ENCODE measurements at places on chromosomes 16 and 17.

GRCh38 chr17:68351395-68351794 lies 60.1 kb downstream of the ARSG start:
- no peak for DNase-seq

- DNase-seq: no peak
These were observed 352.9 kb downstream of the SNX29 start for GRCh38 chr16:12329246-12329995.

- DNase-seq: no peak
These were observed 2.5 kb downstream of the MAF start for GRCh38 chr16:79598063-79598347.

DNA sequence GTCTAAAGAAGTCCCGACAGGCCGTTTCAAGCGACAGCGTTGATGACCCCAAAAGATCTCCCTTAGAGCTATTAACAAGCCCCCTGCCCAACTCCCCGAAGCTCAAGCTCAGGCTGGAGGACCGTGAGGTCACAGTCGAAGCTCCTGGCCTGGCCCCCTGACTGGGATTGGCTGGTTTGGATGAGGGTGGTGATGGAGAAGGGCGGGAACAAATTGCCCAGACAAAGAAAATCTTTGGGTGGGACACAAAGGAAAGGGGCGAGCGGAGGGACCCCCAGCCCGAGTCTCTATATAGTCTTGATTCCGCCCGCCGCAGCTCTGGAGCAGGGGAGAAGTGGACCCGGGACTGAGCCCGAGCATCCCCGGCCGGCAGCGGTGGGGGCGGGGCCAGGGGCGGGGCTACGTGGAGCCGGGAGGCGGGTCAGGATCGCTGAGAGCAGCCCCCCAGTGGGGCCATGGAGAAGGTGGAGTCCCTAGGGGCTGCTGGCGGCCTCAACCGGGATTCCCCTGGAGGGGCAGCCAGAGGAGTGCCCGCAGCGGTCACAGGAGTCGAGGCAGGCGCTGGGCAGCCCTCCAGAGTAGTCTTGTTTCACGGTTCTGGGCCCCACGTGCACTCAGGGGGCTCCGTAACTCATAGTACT lies 982 bp upstream of the NEURL4 start:
- DNase-seq: peak; percentile 91

DNA sequence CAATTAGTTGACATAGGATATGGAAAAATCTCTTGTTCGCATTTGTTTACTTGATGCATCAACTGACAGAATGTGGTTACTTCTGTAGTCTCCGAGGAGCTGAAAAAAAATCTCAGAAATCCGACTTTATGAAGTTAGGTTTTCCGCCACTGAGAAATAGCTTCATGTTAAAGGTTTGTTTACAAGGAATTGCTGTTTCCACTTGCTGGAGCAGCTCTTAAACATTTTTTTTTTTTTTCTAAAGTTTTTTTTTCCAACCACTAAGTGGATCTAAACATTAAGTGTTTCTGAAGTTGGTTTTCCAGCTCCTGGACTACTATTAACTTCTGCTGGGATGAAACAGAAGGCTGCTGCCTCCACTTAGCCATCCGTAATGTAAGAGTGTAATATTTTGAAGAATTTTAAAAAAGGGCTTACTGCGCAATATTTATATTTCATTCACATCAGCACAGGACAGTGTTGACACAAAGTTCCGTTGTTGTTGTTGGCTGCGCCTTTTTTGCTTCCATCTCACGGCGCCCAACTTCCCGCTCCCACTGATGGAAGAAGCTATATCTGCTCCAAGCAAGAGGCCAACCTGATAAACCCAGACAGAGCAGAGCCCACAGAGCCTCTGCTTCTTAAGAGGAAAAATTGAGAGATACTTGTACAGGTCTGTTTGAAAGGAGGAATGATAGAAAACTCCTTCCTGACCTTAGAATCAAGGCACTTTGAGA lies 167.7 kb upstream of the KCNJ16 start:
- DNase-seq: no peak

- no peak for DNase-seq
These were observed 12.2 kb upstream of the CDH5 start for GRCh38 chr16:66354034-66354909.

GRCh38 chr17:39209317-39210092 lies 9.4 kb downstream of the RPL19 start:
- peak; percentile 90 for DNase-seq

All from activated effector memory CD4-positive, alpha-beta T cell treated with anti-CD3 and anti-CD28 coated beads, Interleukin-2, amount 50 U/mL, for 16 hours (primary cell).